ENCODE measurements at places on chromosomes 3 and 15.

DNA sequence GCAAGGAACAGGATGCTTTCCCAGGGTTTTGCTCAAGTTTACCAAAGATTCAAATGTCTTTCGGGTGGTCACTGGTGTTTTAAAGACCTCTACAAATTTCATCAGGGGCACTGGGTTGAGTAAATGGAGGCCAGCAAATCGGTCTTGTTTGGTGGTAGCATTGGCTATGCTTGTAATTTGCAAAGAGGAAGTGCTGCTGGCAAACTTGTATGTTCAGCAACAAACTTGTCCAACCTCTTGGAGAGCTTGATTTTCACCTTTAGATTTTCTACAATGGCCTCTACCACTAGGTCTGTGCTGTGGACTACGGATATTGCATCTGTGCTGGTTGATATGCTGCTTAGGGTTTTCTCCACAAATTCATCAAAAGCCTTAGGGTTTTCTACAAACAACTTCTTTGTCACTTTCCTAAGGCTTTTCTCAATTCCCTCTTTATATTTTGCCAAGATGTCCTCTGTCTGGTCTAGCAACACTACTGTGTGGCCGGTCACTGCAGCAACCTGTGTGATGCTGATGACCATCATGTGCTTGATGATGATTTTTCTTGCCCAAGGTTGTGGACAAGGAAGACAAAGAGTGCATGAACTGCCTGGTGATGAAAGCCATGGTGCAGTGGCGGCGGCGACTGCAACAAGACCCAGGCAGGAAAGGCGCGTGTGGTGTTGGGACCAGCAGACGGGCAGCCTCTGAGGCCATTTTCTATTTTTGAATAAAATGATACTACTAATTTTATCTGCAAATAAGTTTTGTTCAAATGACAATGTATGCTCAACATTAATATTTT is 50.8 kb downstream of the RFX7 start:
- DNase-seq, result no peak

- no peak for DNase-seq
These were observed 74.4 kb upstream of the HES1 start for GRCh38 chr3:194061421-194062030.

DNA sequence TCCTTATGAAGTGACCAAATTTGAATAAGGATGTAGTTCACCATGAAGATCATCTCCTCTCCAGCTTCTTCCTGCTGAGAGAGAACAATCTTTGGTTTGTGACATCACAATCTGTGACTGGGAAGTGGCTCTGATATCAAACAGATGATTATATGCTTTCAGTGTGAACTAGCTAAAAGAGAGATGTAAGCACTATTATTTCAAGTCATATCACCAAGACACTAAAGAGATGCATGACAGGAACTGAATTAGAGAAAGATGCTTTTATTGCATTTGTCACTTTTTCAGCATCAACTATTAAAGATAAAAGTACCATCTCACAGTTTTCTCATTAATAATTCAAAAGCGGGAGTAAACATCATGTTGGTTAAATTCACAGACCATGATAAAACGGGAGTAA is 3.5 kb downstream of the CHRM5 start:
- no peak for DNase-seq

DNA sequence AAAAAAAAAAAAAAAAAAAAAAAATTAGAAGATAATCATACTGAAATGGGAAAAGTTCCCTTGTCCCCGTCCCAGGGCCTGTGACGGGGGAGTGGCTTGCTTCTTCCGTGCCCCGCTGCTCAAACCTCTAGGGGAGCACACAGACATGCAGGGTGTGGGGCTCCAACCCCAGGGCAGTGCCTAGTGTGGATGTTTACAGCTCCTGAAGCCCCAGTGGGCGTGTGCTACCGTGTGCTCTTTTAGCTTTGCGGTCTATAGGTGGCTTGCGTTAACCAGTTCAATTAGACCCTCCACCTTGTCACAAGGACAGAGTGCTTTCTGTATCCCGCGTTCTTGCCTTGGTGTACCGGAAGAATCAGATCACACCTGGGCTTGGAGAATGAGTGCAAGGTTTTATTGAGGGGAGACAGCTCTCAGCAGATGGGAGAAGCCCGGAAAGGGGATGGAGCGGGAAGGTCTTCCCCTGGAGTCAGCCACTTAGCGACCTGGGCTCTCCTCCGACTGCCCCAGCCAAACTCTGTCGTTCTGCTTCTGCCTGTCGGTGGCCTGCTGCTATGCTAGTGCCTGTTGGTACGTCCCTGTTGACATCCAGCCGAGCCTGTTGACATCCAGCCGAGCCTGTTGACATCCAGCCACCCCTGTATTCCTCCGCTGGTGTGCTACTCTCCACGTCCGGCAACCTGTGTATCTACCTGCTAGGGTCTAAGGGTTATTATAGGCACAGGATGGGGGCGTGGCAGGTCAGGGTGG is 569.8 kb downstream of the VGLL3 start:
- DNase-seq, result no peak

GRCh38 chr3:59450946-59451763 is 401.3 kb upstream of the CFAP20DC start:
- DNase-seq, result no peak

DNA sequence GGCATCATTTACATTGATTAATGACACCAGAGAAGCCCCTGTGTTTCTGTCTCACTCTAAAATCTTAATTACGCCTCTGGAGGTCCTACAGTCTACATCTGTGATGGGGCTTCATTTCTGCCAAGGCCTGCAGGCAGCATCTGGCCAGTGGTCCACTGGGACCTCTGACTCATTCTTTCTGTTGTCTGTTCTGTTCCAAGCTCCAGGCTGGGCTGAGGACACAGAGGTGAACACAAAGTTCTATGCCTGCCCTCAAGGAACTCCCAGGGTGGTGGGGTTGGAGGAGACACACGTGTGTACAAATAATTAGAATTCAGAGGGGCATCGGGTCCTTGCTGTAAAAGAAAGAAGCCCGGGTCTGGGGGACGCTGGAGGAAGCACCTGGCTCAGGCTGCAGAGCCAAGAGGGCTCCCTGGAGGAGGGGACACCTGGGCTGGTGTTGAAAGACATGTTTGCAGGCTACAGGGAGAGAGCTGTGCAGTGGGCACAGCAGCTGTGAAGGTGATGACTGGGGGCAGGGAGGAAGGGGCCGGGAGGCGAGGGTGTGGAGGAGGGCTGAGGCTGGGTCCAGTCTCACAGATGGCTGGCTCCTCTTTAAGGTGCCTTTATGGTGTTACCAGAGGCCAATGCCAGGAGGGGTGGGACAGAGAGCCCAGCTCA is 103.3 kb upstream of the PRR23E start:
- DNase-seq, result no peak

GRCh38 chr3:49174397-49174985 is 3.1 kb downstream of the KLHDC8B start:
- no peak for DNase-seq

DNA sequence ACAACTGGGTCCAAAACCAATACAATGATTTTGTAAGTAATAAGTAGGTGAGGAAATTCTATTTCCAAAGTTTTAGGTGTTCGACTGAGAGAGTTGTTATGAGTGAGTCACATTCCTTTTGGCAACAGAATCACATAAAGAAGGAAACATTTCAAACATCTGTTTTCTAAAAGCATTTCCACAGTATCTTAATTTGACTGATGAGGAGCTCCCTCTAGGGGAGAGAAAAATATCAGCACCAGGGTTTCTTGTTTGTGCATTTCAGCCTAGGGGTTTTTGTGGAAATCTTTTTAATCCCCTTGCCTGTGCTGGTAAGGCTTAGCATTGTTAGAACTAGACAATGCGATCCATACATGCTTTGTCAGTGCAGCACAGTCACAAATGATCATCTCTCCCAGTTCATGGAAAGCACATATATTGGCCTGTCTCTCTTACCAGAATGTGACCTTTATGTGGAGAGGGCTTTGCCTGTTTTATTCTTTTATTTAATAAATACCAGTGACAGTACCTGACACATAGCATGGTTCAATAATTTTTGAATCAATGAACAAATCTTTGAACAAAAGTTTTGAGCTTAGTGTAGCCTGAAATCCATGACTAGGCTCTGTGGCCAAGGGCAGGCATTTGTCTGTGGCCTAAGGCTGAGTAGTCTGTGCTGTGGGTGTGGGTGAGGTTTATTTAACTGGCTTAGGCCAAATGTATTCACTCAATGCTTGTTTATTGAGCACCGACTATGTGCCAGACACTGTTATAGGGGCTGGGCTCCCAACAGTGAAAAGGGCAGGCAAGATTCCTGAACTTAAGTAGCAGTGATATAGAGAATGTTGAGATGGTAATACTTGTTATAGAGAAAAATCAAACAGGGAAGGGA is 21.1 kb upstream of the IQCF6 start:
- DNase-seq, result no peak

DNA sequence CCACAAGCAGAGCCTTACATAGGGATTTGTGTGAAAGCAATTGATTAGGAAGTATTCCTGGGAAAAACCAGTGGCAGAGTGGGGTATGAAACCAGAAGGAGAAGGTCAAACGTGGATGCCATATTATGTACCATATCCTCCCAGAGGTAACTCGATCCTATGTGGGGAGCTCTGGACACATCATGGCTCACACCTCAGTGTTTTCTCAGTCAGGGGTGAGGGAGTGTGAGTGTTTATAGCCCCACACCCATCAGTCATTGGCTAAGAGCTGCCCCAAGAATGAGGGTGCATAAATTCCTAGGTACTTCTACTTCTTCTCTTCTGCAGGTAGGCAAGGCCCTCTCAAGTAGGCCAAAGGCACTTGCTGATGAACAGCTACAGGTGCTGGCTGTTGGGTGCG is 28.2 kb upstream of the PDZRN3 start:
- no peak for DNase-seq

DNA sequence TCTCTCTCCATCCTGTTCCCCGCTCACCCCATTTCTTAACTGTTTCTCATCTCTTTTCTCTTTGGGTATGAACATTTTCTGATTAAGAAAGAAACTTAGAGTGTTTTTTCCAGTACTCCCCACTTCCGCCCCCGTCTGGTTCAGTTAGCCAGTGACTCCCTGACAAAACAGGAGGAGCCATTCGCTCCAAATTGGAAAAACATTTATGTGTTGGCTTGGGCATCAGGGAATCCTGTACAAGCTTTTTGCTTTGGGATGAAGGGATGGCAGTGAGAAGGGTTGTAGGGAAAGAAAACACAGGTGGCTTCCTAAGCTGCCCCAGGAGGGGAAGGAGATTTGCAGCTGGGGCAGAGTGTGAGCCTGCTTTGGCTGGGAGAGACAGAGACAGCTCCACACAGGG is 47.0 kb downstream of the BOC start:
- DNase-seq, result no peak

DNA sequence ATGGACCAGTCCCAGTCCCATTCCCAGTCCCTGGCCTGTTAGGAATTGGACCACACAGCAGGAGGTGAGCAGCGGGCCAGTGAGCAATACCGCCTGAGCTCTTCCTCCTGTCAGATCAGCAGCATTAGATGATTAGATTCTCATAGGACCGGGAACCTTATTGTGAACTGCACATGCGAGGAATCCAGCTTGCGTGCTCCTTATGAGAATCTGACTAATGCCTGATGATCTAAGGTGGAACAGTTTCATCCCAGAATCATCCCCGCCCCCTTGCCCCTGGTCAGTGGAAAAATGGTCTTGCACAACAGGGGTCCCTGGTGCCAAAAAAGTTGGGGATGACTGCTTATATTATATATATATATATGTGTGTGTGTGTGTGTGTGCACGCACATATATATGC is 63.1 kb downstream of the IFT57 start:
- DNase-seq, result no peak

DNA sequence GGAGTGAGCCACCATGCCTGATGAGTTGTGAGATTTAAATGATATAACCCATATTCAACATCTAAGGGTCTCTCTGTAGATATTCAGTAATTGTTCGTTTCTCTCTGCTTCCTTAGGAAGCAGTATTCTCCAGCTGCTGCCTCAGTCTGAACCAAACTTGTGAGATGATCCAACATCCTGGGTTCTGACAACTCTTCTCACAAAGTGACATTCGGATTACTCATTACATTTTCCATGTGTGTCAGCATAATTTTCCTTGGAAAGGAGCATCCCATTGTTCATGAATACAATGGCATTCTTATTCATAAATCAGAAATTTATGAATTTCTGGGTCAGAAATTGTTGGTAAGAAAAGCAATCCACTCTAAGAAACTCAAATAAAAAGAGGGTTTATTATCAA is 15.0 kb upstream of the SEC22A start:
- no peak for DNase-seq

GRCh38 chr3:14491396-14492190 is 48.5 kb downstream of the GRIP2 start:
- DNase-seq, result no peak

DNA sequence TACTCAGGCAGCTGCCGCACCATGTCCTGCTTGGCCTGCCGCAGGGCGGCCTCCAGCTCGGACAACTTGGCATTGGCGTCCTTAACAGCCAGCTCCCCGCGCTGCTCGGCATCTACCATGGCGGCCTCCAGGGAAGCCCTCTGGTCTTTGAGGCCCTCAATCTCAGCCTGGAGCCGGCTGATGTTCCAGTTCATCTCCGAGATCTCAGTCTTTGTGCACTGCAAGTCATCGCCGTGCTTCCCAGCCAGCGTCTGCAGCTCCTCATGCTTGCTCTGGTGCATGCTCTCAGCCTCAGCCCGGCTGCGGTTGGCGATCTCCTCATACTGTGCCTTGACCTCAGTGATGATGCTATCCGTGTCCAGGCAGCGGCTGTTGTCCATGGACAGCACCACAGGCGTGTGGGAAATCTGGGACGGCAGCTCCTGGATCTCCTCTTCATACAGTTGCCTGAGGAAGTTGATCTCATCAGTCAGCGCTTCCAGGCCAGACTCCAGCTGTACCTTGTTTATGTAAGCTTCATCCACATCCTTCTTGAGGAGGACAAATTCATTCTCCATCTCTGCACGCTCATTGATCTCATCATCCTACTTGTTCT is 15.5 kb upstream of the PSTPIP1 start:
- DNase-seq, result no peak

DNA sequence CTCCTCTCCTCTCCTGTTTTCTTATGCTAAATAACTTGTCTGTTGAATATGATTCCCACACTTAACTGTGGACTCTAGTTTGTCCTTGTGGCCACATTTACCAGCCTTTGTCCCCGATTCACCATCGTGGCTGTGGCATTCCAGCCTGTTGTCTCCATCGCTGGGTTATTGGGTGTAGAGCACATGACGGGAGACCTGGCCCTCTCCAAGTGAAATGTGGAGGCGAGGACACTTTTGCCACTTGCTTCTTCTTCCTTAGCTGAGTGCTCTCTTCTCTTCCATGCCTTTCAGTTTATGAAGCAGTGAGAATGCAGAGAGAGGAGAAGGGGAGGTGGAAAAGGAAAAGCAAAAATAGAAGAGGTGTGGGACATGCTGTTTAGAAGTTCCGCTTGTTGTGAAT is 61.5 kb upstream of the SAMMSON start:
- DNase-seq, result no peak

GRCh38 chr3:4759689-4760312 is 219.4 kb upstream of the BHLHE40 start:
- DNase-seq, result no peak

GRCh38 chr3:18771931-18772330 is 346.8 kb upstream of the SATB1 start:
- DNase-seq, result no peak

GRCh38 chr3:123586131-123586530 is 1.3 kb upstream of the HACD2 start:
- no peak for DNase-seq

GRCh38 chr3:161268601-161269000 is 47.5 kb downstream of the NMD3 start:
- no peak for DNase-seq
